Prostate gland (tissue), 2 donors: ENCODE measurements at places on chromosomes 13 and 19. TPM values are rescaled to one million over a fixed set of nuclear protein-coding genes. Genes with fewer than 3 reads are reported as not detected.
A peak's percentile ranks its signal among the peaks of the same experiment; 100 is the strongest.

S1PR5 gene
- 3.4 TPM for total RNA-seq

GAPDHS gene
- not detected for total RNA-seq

ZSCAN4 gene
- not detected for total RNA-seq

KCNJ14 gene
- 0.45 TPM for total RNA-seq

NLRP9 gene
- total RNA-seq, result not detected

ADM5 gene
- total RNA-seq, result 0.68 TPM

GRCh38 chr19:16403151-16403977 is 68.4 kb downstream of the EPS15L1 start:
- DNase-seq, result no peak
- no peaks in the 10 kb centered on the region for H3K27me3 ChIP-seq
- peak overlapping the region; percentile 92 for H3K27ac ChIP-seq
- H3K4me1 ChIP-seq, result peaks cover 14% of the 10 kb centered on the region

DNA sequence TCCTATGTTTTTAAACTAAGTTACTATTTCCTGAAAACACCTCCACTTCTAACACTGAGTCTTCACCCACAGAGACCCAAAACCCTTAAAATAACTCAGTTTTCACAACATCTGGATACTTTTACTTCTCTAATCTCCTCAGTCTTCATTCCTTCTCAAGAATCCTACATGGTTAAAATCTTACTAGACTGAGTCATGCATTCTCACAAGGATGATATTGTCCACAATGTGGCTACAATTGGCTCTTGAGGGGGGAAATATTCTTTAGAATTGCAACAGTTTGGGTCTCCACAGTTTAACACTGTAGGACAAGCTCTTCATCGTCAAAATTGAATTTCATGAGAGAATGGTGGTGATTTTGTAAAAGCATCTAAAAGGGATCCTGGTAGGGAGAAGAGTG is 397.1 kb downstream of the SLITRK5 start:
- DNase-seq, result no peak
- no peaks in the 10 kb centered on the region for H3K27me3 ChIP-seq
- H3K4me3 ChIP-seq, result no peak overlapping the region
- H3K27ac ChIP-seq, result no peak overlapping the region
- no peaks in the 10 kb centered on the region for H3K36me3 ChIP-seq

DNA sequence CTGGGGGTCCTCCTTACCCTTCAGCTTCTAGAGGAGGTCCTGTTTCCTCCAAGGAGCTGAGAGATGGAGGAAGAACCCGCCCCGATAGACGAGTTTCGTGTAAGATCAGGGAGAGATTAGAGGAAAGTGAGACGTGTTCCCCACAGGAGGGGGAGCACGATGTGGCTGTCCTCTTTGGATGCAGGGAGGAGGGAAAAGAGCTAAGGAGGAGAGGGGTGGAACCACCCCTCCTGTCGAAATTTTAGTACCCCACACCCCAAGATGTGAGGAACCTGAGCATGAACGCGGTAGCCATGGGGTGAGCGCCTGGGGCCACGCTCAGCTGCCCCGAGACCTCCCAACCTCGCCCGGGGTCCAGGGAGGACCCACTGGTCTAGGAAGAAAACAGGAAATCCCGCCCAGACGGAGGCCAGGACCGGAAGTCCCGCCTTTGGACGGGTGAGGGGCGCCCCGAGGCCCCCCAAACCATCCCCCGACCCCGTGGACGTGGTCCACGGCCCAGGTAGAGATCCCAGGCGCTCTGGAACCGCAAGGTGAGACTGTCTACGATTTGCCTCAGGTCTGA is 1.2 kb downstream of the AKT1S1 start:
- DNase-seq, result peak; percentile 57
- H3K27ac ChIP-seq, result peak overlapping the region; percentile 99
- H3K36me3 ChIP-seq, result peaks cover 6% of the 10 kb centered on the region
- no peaks in the 10 kb centered on the region for H3K27me3 ChIP-seq

DNA sequence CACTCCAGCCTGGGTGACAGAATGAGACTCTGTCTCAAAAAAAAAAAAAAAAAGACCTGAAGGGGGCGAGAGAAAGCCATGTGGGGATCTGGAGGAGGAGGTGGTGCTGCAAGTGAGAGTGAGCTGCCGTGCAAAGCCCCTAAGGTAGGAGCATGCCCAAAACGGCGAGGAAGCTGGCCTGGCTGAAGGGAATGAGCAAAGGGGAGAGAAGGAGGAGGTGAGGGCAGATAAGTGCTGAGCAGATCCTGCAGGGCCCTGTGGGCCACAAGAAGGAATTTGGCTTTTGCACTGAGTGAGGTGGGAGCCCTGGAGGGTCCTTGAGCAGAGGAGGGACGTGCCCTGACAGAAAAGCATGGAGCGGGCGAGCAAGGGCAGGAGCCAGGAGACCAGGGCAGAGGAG is 19.4 kb upstream of the ADGRE5 start:
- DNase-seq, result no peak
- no peak overlapping the region for H3K4me3 ChIP-seq
- H3K36me3 ChIP-seq, result no peaks in the 10 kb centered on the region
- no peaks in the 10 kb centered on the region for H3K27me3 ChIP-seq

GRCh38 chr19:49739098-49739497 is 24.0 kb downstream of the TSKS start:
- H3K36me3 ChIP-seq, result no peaks in the 10 kb centered on the region
- no peaks in the 10 kb centered on the region for H3K4me1 ChIP-seq
- no peaks in the 10 kb centered on the region for H3K27me3 ChIP-seq

- H3K27me3 ChIP-seq, result no peaks in the 10 kb centered on the region
- no peaks in the 10 kb centered on the region for H3K4me1 ChIP-seq
- no peak overlapping the region for H3K4me3 ChIP-seq
- no peak overlapping the region for H3K27ac ChIP-seq
- H3K36me3 ChIP-seq, result no peaks in the 10 kb centered on the region
- DNase-seq, result no peak
These were observed 205.5 kb upstream of the SOX21 start for GRCh38 chr13:94917824-94918223.

- no peaks in the 10 kb centered on the region for H3K4me1 ChIP-seq
- H3K36me3 ChIP-seq, result no peaks in the 10 kb centered on the region
- no peaks in the 10 kb centered on the region for H3K27me3 ChIP-seq
These were observed 251.6 kb upstream of the TSHZ3 start for GRCh38 chr19:31600731-31601295.

DNA sequence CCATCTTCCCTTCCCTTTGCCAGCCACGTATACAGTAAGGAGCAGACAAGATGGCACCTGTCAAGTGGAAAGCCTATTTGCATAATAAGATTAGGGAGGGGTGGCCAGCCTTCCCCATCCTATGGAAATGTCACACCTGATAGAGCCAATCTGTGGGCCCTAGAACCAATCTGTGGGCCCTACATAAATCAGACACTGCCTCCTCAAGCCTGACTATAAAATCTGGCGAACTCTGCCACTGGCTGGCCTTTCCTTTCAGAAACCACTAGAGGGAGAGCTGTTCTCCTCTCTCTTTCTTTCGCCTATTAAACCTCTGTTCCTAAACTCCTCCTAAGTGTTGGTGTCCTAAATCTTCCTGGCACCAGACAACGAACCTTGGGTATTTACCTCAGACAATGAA is 231.5 kb upstream of the KLHL1 start:
- H3K27me3 ChIP-seq, result no peaks in the 10 kb centered on the region
- DNase-seq, result no peak
- H3K4me1 ChIP-seq, result no peaks in the 10 kb centered on the region
- no peaks in the 10 kb centered on the region for H3K36me3 ChIP-seq
- no peak overlapping the region for H3K27ac ChIP-seq
- H3K4me3 ChIP-seq, result no peak overlapping the region

GRCh38 chr13:60384911-60385310 is 12.1 kb upstream of the TDRD3 start:
- no peaks in the 10 kb centered on the region for H3K27me3 ChIP-seq
- no peak for DNase-seq
- no peak overlapping the region for H3K4me3 ChIP-seq
- H3K4me1 ChIP-seq, result no peaks in the 10 kb centered on the region
